Vagina (tissue), 2 donors: ENCODE measurements at places on chromosomes 16 and 17.

DNA sequence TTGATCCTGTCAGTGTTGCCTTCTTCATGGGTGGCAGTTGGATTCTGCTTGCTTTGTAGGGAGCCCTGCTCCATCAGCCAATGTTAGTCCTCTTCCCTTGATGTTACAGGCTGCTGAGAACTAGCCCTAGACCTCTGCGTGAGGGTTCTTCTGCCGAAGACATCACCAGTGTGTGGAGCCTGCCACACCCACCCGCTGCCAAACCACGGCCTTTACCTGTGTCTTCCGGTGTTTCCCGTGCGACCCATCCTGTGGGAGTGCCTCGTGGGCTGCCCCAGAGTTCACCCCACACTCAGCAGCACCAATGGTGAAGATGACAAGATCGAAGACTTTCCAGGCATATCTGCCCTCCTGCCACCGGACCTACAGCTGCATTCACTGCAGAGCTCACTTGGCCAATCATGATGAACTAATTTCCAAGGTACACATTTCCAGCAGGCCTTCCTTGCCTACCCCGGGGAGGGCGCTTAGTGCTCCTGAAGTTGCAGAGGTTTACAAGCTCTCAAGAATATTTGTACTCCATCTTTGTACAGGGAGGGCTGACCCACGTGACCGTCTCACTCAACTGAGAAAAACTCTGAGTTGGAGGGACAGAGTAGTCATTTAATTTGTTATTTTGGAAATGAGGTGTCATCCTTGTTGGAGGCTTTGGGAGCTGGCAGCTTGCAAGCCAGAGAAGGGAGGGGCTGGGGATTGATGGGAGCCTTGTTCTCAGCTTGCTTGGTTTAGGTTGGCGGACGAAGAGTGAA lies 21.8 kb downstream of the YPEL2 start:
- H3K4me1 ChIP-seq: peaks cover 40% of the 10 kb centered on the region
- no peak overlapping the region for H3K4me3 ChIP-seq
- no peaks in the 10 kb centered on the region for H3K27me3 ChIP-seq
- H3K27ac ChIP-seq: no peak overlapping the region

DNA sequence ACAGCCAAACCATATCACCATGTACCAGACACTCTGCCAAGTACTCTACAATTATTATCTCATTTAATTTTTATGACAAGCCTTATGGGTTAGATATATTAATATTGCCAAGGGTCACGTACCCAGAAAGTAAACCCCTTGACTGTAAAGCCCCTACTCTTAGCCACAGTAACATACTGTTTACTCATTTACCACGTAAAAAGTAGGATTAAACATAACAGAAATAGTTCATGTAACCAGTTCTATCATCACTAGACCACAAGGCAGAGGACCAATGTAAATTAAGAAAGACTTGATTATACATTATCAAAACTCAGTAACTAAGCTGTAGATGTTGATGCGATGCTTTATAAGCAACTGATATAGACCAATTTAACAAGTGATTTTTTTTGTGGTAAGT lies 101.5 kb upstream of the CNTNAP4 start:
- H3K27me3 ChIP-seq: no peaks in the 10 kb centered on the region
- H3K4me3 ChIP-seq: no peak overlapping the region
- no peak for DNase-seq

GRCh38 chr16:27722892-27723450 lies 173.0 kb downstream of the KATNIP start:
- H3K36me3 ChIP-seq: no peaks in the 10 kb centered on the region
- no peaks in the 10 kb centered on the region for H3K27me3 ChIP-seq
- H3K27ac ChIP-seq: peak overlapping the region; percentile 3
- no peak for DNase-seq
- H3K4me1 ChIP-seq: peaks cover 48% of the 10 kb centered on the region

DNA sequence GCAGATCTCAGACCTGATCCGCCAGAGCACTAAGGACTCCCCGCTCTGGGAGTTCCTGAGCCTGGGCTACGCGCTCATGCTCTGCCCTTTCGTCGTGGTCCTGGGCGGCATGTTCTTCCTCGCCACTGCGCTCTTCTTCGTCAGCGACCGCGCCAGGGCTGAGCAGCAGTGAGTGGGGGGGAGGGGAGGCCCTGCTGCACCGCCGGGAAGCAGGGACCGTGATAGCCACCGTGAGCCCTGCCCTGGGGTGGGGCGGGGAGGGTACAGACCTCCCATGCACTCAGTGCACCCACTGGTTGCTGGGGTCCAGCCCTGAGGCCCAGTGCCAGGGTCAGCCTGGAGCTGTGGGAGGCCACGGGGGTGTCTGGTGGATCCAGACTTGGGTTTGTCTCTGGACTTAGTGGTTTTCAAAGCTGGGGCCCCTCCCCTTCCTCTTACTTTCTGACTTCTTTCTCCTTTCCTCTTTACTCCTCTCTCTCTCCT lies 18.9 kb downstream of the MYBBP1A start:
- H3K27me3 ChIP-seq: no peaks in the 10 kb centered on the region
- H3K4me1 ChIP-seq: peaks cover 49% of the 10 kb centered on the region
- H3K27ac ChIP-seq: peak overlapping the region; percentile 36
- no peak for DNase-seq
- H3K4me3 ChIP-seq: peak overlapping the region; percentile 11
- peaks cover 24% of the 10 kb centered on the region for H3K36me3 ChIP-seq

GRCh38 chr16:86432048-86432447 lies 78.3 kb upstream of the FOXF1 start:
- H3K4me1 ChIP-seq: peaks cover 23% of the 10 kb centered on the region
- no peak for DNase-seq
- H3K4me3 ChIP-seq: no peak overlapping the region
- H3K36me3 ChIP-seq: no peaks in the 10 kb centered on the region
- peak overlapping the region; percentile 29 for H3K27ac ChIP-seq

DNA sequence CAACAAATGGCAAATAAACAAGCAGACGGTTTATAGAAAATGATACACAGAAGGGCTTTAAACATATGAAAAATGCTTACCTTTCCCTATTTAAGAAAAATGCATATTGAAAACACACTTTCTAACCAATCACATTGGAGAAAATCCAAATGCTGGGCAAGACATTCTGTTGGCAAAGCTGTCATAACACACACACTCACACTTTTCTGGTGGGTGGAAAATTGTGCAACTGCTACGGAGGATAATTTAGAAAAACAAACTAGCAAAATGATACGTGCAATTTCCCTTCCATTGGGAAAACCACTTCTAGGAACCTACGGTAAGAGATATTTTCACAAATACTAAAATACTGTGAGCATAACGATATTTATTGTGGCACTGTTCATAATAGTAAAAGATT lies 9.8 kb upstream of the MYH3 start:
- no peaks in the 10 kb centered on the region for H3K27me3 ChIP-seq
- H3K4me1 ChIP-seq: no peaks in the 10 kb centered on the region
- H3K36me3 ChIP-seq: no peaks in the 10 kb centered on the region
- no peak overlapping the region for H3K4me3 ChIP-seq

DNA sequence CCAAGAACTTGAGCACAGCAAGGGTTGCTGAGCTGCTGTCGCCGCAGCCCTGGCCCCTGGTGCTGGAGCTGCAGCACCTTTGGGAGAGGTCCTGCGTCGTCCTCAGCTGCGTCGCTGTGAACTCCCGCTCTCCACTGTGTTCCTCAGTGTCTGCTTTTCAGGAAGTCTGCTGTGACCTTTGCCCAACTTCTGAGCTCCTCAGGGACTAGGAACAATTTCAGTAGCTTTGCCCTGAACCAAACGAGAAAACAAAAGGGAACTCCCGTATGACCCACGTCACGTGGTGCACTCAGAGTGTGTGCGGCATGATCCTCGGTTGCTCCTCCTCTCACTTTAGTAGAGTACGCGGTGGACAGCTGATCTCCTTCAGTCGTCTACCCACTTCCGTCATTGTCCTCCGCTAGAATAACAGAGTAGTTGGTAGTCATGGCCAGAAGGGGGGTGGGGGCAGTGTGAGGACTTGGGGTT lies 44.2 kb downstream of the WDR45B start:
- no peak overlapping the region for H3K27ac ChIP-seq
- peaks cover 31% of the 10 kb centered on the region for H3K36me3 ChIP-seq
- H3K4me1 ChIP-seq: peaks cover 5% of the 10 kb centered on the region
- no peak overlapping the region for H3K4me3 ChIP-seq

DNA sequence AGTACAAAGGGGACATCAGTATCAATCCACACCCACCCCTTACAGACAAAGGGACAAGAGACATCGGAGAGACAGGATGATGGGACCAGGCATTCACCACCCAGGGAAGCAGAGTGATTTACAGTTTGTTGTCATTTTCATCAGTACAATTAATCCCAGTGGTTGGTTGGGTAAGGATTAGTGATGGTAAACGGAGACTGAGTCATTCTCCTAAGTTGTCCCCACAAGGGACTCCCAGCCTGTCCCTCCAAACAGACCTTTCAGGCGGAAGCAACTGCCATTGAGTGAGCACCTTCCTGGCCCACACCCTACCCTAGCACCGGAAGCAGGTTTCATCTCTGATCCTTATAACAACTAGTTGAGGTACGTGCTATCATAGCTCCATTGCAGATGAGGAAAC lies 11.2 kb downstream of the PPL start:
- no peak for DNase-seq
- H3K27me3 ChIP-seq: no peaks in the 10 kb centered on the region
- H3K27ac ChIP-seq: peak overlapping the region; percentile 45
- no peak overlapping the region for H3K4me3 ChIP-seq

DNA sequence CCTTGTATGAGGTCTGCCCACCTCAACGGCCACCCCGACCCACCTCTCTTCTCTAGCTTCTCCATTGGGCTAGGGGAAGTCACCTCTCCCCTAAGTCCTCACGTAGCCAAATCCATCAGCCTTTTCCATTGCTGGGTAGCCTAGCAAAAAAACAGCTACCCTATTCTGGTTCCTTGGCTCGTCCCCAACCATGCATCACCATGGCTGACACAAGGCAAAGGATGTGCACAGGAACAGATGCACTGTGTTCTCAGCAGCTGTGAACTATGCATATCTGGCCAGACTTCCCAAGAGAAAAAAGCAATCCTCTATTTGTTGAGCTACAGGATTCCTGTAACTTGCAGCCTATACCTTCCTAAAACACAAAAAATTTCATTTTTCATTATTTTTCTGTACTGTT lies 22.0 kb upstream of the FLCN start:
- H3K4me1 ChIP-seq: no peaks in the 10 kb centered on the region
- peaks cover 80% of the 10 kb centered on the region for H3K36me3 ChIP-seq
- no peak overlapping the region for H3K27ac ChIP-seq
- DNase-seq: no peak
- H3K27me3 ChIP-seq: no peaks in the 10 kb centered on the region

DNA sequence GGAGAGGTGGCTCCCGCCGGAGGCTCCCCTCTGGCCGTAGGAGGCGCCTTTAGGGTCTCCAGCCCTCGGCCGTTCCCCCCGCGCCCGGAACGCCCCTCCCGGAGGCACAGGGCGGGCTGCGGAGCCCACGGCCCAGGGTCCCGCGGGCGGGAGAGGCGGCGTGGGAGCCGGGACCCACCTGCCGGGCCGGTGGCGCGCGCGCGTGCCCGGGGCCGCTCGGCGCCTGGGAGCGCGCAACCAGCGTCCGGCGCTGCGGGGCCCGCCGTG lies at the start of gene MIF4GD:
MIF4GD (minus strand) TSS at position 266 of the 267 bp plus-strand sequence. CDS start 1,036 bp downstream, outside the sequence.
- H3K36me3 ChIP-seq: peaks cover 7% of the 10 kb centered on the region
- no peaks in the 10 kb centered on the region for H3K27me3 ChIP-seq
- peak within 1 kb of the TSS; percentile 88 for H3K4me3 ChIP-seq
- DNase-seq: no peak

- peaks cover 75% of the 10 kb centered on the region for H3K4me1 ChIP-seq
- no peaks in the 10 kb centered on the region for H3K36me3 ChIP-seq
- peak overlapping the region; percentile 88 for H3K27ac ChIP-seq
- no peaks in the 10 kb centered on the region for H3K27me3 ChIP-seq
Observed at GRCh38 chr16:75244844-75245758, 6.3 kb downstream of the BCAR1 start.
